ENCODE measurements at places on chromosomes 7 and 10.

- no peak for DNase-seq
These were observed 213.5 kb upstream of the MKI67 start for GRCh38 chr10:128339753-128340152.

DNA sequence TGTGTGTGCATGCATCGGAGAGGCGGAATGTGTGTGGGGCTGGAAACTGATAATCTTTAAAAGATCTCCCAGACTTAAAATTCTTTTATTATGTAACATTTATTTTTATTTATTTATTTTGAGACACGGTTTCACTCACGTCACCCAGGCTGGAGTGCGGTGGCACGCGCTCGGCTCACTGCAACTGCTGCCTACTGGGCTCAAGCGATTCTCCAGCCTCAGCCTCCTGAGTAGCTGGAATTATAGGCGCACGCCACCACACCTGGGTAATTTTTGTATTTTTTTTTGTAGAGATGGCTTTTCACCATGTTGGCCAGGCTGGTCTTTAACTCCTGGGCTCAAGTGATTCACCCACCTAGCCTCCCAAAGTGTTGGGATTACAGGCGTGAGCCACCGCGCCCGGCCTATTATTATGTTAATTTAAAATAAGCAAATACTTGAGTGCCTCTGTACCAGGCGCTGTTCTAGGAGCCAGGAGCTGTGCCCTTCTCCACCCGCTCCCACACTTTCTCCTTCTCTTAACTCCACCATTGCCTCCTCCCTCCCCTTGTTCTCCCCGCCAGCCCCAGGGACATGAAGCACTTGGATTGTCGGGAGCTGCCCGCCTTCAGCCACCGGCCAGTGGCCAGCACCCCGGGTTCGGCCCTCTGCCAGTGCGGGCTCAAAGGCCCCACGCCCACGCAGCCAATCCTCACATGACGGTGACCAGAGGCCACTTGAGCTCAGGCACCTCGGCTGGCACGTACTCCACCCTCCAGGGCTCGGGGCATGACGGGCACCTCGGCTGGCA, 163.6 kb downstream of the DNAJB6 start:
- DNase-seq: no peak

GRCh38 chr7:134478707-134479106, 19.8 kb upstream of the AKR1B1 start:
- DNase-seq: no peak

DNA sequence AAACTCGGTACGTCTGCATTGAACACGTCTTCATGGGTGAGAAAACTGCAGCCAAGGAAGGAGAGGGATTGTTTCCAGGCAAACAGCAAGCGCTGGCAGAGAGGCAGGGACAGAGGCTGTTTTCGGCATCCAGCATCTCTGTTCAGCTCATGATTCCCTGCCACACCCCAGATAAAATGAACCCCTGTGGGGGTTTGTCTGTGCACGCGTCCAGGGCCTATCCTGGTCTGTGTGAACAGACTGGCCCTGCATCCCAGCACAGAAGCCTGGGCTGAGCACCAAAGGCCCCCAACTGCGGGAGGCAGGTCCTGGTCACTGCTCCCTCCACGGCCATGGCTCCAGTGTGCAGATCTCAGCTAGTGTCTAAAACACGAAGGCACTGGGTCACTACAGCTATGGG, 83.3 kb upstream of the FAM20C start:
- no peak for DNase-seq

- DNase-seq: no peak
These were observed 210.6 kb upstream of the FZD8 start for GRCh38 chr10:35852721-35853120.

DNA sequence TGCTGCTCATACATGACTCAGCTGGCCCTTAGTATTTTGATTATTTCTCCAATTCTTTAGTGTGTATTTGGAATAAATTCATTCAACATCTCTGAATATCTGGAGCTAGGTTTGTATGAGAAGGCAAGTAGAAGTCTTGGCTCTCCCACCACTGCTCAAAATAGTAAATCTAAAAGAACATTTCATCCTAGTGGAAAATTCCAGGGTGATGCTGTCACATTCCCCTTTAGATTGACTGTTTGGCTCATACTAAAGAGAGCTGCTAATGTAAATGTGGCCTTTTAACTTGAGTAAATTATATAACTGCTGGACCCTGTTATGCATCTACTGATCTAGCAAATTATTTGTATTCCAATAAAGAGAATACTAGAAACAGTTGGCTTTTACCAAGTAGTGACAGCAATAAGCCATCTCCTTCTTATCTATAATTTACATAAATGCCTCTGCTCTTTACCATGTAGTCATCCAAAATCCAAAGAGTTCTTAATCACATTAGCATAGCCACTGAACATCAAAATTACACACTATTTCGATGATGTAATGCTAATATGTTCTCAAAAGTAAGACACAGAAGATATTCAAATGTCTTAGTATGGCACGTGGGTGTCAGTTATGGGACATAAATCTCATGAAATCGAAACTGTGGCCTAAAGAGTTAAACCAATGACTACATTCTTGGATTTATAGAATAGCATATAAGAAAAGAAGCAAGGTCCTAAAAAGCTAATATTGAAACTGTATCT, 86.9 kb upstream of the KCND2 start:
- DNase-seq: no peak

DNA sequence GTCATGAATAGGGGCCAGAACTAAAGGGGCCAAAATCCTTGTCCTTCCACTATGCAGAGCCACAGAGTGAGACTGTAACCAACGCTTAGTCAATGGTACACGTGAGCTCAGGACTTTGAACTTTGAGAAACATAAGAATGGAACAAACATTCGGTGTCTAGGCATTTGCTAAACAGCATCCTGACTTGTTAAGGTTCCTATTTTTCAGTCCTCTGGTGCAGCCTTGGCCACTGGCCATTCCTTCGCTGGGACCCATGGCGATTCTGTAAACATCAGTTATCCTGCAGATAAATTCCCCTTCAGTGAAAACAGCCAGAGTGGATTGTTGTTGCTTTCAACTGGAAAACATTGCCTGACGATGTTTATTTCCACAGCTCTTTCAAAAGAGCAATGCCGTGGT, 266.8 kb downstream of the SORCS1 start:
- DNase-seq: no peak

DNA sequence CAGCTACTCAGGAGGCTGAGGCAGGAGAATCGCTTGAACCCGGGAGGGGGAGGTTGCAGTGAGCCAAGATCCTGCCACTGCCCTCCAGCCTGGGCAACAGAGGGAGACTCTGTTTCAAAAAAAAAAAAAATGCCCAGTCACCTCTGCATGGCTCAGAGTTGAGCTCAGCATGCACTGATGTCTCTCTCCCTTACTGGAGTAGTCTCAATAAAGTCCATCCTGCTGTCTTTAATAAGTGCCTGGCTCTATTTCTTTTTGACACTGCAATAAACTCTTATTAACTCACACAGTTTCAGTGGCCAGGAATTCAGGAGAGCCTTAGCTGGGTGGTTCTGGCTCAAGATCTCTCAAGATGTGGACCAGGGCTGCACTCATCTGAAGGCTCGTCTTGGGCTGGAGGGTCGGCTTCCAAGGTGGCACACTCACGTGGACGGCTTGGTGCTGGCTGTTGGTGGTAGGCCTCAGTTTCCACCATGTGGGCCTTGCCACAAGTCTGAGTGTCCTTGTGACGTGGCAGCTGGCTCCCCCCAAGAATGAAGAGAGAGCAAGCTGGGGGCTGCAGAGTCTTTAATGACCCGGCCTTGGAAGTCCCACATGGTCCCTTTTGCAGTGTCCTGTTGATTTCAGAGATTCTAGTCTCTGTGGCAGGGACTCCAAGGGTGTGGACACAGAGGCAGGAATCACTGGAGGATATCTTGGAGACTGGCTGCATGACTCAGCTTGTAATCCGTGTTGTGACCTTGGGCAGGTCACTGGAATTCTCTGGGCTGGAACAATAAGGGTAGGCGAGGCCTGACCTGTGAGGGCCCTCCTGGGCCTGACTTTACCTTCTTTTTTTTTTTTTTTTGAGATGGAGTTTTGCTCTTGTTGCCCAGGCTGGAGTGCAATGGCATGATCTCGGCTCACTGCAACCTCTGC, 85.9 kb upstream of the KMT2C start:
- DNase-seq: no peak

- no peak for DNase-seq
These were observed 473.7 kb downstream of the TYW1 start for GRCh38 chr7:67470256-67470751.
